Fibroblast of skin of left biceps (primary cell): ENCODE measurements at places on chromosomes 2 and 18.

- no peak for DNase-seq
Observed at GRCh38 chr2:240614391-240614790, 10.9 kb upstream of the GPR35 start.

DNA sequence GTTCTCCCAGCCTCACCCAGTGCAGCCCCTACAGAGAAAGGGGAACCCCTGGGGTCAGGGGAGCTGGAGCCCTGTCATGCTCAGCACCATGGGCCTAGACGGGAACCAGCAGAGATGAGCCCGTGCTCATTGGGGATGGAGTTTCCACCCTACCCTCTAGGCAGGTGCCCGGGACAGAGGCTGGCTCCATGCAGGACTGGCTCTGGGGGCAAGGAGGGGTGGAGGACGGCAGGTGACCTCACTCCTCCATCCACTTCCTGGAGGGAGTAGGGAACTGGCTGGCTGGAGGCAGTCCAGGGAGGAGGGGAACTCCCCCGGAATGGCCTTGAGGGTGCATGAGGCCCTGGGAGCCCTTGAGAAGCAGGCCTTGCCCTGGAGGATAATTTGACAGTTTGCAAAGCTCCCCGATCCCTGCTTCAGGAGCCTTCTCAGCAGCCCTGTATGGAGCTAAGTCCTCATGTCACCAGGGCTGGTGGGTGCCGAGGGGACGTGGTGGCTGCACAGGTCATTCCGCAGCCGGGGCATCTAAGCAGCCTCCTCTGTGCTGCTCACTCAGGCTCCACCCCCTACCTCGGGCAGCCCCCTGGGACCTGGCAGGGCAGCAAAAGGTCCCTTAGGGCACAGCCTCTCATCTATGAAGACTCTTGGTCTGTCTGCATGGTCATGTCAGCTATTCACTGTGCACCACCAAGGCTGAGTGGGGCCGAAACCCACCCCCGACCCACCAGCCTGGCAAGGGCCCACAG lies 2.1 kb downstream of the NEURL3 start:
- no peak for DNase-seq

DNA sequence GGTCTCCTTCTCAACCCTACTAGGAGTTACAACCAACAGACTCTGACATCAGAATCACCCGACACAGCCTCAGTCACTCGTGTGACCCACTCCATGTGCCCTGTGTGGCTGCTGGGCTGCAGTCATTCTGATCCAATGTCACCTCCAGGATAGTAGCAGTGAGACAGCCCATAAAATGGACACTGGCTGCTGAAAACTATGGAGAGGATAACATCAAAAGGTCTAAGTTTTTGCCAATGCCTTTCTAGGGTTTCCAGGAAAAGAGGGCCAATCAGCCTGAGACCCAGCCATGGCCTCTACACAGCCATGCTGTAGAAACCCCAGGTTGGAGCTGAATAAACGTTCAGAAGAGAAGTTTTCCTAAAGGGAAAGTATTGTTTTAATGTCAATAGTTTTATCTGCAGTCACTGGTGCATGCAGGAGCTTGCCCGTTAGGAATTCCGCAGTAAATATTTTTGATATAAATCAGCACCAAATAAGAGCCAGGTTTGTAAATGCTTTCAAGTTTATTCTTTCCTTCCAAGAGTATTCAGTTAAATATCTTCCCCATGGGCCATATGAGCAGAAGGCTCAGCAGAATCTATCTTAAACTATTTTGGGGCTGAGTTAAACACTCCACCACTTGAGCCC lies 92.2 kb upstream of the PID1 start:
- DNase-seq, result no peak

GRCh38 chr18:21669736-21670285 lies 34.8 kb downstream of the ABHD3 start:
- DNase-seq, result no peak

GRCh38 chr2:98036349-98037000 lies 40.7 kb upstream of the TMEM131 start:
- no peak for DNase-seq

DNA sequence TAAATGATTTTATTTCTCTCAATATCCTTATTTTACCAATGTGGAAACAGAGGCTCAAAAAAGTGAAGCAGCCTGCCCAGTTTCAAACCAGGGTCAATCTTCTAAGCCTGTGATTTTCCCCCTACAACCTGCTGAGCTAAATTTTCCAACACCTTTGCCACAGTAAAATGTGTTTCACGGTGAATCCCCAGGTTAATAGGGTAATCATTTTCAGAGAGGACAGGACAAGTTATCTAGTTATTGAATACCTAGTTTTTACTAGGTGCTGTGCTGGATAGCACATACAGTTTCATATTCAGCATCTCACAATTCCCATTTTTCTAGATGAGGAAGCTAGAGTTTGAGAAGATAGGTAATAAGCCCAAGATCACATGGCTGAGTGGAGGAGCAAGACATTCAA lies 236.6 kb downstream of the PTH2R start:
- no peak for DNase-seq

DNA sequence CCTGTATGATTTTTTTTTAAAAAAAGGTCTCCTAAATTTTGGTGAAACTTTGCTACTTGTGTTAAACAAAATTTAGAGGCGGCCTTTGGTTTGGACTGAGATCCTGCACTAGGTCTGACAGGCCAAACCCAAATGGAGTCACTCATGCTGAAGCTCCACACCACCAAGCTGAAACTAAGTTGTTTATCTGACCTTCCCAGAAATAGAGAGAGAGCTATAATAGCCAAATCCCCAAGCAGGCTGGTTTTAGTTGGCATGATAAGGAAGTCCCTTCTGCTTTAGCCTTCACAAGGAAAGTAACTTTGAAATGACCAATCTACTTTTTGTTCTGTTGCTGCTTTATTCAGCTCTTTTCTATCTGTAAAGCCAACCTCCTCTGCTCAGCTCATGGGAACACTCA lies 17.1 kb upstream of the THUMPD2 start:
- no peak for DNase-seq

DNA sequence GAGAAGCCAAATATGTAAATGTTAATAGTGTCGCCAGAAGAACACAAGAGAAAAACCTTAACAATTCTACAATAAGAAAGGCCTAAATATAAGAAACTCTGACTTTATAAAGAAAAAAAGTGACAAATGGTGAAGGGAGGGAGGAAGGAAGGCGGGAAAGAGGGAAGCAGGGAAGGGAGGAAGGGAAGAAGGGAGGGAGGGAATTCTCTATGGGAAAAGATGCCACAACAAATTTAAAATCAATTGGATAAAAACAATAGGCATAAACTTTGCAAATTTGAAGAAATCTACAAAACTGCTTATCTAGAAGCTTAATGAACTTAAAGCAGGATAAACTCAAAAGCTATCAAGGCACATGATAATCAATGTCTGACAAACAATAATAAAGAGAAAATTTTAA lies 16.9 kb downstream of the NBAS start:
- no peak for DNase-seq

DNA sequence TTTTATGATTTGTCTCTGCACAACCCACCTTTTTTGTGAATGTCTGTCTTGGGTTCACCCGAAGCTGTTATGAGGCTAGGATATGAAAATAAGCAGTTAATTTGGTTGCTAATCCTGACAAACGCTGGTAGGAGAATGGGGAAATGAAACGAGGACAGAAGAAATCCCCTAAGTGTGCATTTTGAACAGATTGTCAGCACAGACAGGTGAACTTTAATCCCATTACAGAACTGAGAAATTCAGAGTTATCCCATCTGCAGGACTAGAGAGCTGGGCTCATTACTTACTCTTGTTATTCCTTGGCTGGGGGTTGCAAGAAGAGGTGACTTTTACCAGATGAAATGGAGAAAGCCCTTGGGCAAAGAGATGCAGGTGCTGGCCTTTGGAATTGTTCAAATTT lies 123.3 kb upstream of the NYAP2 start:
- DNase-seq, result no peak

GRCh38 chr2:216714376-216714775 lies 19.0 kb upstream of the IGFBP5 start:
- no peak for DNase-seq

DNA sequence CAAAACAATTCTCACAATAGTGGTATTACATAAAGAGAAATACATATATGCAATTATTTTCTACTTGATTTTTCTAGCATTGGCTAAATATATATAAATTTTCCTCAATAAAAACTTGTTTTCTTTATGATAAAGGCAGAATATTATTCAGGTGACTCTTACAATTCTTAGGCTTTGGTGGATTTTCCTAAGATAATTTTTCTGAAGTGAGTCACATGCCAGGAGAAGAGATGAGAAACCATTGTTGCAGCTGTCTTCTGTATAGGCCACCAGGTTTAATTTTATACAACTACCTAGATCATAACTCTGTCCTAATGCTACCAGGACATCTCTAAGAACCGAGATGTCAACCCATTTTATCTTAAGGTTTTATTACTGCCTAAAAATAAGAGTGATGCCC lies 552.4 kb upstream of the CDH2 start:
- DNase-seq, result no peak

- DNase-seq, result no peak
Observed at GRCh38 chr2:37904993-37905392, 20.1 kb upstream of the RMDN2 start.

GRCh38 chr2:97740590-97741182 lies 27.3 kb downstream of the ZAP70 start:
- DNase-seq, result no peak

DNA sequence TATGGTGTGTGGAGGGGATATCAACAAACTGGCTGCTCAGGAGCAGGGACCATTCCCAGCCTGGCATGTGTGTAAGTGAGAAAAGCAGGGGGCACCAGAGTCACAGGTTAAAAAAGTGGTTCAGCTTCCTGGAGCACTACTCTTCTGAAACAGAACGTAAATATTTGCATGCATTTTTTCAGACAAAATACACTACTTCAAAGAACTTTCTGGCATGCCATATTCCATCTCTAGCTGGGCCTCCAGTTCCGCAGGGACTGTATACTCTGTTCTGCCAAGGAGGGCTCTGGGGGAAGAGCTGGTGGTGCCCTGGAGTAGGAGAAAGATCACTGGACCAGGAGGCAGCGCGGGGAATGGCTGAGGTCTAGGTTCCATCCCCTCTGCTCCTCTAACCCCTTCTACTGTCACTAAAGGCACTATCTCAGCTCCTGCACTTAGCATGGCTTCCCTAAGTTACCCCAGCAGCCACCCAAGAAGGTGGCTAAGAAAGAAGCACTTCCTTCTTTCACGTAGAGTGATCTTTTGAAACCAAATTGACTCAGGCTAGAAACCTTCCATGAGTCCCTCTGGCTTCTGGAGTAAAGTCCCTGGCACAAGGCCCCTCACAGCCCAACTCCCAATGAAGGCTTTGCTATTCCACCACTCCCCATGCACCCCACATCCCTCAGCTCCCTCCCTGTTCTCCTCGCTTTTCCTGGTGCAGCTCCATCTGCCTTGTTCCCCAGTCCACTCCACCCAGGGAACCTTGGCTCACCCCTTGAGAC lies 57.6 kb upstream of the CABLES1 start:
- no peak for DNase-seq

GRCh38 chr18:41410006-41410405 lies 545.0 kb upstream of the PIK3C3 start:
- no peak for DNase-seq

- DNase-seq, result no peak
Observed at GRCh38 chr2:103780088-103780702, 1018.4 kb downstream of the TMEM182 start.

DNA sequence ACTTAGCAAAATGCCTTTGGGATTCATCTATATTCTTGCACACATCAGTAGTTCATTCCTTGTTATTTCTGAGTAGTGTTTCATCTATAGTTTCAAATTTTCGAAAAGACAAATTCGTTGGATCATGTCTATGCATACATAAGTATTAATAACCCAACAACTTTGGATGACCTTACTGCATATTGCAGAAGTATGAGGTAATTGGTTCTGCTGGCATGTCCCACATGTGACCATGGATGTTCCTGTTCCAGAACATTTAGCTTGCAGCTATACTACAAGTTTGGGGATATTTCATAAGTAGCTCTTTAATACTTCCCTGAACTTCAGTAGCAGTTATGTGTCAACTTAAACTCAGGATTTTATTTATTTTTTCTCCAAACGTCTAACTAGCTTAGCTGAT lies 44.9 kb downstream of the APLF start:
- no peak for DNase-seq

DNA sequence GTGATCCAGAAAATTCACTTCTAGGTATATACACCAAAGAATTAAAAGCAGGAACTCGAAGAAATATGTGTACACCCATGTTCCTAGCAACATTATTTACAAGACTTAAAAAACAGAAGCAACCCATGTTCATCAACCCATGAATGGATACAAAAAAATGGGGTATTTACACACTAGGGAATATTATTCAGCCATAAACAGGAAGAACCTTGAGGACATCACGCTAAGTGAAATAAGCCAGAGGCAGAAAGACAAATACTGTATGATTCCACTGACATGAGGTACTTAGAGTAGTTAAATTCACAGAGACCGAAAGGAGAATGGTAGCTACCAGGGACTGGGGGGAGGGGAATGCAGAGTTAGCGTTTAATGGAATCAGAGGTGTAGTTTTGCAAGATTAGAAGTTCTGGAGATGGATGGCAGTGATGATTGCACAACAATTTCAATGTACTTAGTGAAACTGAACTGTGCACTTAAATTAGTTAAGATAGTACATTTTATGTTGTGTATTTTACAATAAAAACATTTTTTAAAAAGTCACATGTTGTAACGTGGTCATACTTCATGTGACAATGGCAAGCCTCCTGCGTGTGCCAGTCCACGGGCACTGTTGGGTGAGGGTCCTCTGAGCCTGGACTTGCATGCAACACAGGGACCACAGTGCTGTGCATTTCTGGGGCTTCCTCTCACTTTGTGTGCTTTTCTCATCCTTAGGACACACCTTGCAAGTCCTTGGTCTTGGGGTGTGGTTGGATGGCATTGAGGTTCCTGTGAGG lies 206.1 kb upstream of the HDAC4 start:
- DNase-seq, result no peak

DNA sequence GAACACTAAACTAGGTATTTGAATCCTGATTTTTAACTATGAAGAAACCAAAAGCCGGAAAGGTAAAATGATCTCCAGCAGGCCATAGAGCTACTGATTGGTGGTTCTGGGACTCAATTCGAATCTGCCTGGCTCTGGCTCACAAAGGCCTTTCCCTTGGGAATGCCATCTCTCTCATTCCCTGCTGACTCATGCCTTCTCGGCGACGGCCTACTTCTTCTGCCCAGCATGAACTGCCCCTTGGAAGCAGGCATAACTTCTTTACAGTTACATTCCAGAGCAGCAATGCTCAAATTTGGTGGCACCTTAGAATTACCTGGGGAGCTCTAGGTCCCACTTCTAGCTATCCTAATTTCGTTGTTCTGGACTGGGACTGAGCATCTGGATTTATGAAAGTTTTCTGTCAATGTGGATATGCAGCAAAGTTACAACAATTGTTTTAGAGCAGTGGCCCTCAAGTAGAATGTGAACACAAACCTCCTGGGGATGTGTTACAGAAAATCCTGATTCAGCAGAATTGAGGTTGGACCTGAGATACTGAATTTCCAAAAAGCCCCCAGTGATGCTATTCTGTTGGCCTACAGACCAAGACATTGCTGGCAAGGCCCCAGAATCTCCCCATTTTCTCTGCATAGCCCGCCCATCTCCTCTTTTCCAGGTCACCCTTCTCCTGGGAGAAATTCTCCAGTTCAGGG lies 261.1 kb downstream of the CNTNAP5 start:
- no peak for DNase-seq

GRCh38 chr2:192091476-192091875 lies 103.3 kb downstream of the TMEFF2 start:
- no peak for DNase-seq
